DMS79 (cell line): ENCODE measurements at places on chromosomes 4 and X.

DNA sequence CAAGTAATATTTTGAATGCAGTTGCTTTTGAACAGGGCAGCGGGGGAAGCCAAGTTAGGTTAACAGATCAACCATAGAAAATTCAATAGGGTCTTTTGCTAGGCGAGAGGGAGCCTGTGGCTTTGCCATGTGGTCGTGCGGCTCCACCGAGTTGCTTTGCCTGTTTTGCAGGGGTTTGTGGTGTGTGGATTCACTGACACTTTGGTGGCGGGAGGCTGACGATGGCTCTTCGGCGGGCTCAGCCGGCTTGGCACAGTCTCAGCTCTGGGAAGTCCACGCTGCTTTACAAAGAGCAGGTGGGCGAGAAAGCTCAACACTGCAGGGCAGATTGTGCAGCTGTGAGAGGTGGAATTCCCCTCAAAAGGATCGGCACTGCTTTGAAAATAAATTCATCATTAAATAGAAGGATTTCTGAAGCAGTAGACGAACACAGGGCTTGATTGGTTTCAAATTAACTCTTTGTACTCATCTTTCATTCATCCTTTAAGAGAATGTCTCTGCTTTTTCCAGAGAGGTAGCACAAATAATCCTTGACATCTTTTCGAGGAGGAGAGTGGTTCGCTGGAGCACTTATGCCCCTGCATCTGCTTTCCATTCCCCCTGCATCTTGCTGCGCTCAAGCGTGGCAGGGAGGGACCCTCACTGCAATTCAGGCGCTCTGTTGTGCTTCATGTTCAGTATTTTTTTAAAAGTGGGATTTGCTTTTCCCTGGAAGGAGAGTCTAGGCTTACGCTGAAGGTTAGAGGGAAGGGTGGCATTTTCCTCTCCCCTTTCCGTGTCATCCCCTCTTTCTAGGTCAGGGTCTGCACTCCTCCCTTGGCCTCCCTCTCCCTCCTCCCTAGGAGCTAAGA lies 201.8 kb upstream of the LEF1 start:
- DNase-seq = peak; percentile 16

GRCh38 chrX:63764946-63765345 lies 20.1 kb downstream of the ARHGEF9 start:
- no peak for DNase-seq

DNA sequence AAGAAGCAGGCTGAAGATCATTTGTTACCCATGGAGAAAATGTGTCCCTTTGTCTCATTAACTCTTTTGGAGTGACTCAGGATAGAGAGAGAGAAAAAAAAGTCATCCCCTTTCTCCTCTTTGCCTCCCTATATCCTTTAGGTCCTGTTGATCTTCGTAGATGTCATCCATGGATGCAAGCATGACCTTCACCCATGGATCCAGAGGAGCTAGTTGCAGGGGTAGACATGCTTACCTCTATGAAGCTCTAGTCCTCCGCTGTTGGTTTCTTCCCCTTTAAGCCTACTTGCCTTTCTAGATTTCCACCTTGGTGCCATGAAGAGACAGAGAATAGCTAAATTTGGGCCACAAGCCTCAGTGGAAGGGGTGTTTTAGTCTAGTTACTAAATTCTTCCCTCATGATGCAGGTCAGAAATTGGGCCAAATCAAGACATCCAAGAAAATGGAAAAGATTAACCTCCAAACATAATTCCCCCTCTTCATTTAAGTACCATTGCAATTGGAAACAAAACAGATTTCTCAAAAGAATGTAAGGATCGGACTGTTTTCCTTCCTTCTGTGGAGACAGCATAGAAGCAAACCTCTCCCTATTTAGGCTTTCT lies 178.4 kb downstream of the TECRL start:
- no peak for DNase-seq

GRCh38 chrX:1521459-1521956 lies 15.5 kb downstream of the P2RY8 start:
- DNase-seq = no peak

DNA sequence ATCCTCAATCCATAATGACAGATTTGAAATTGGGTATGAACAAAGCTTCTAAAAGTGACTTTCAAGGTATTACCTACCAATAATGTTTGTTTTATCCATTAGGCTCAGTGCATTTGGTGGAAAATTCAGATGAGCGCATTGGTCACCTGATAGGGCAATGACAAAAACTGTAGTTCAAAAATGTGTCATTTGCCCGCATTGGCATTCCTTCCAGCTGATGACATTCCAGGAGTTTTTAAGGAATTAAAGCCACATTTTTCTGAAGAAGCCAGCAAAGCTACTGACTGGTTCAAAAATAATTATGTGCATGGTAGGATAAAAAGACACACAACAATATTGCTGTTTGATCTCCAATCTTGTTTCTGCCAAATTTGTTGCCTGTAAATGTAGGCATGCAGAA lies 473.4 kb upstream of the CPEB2 start:
- DNase-seq = no peak

DNA sequence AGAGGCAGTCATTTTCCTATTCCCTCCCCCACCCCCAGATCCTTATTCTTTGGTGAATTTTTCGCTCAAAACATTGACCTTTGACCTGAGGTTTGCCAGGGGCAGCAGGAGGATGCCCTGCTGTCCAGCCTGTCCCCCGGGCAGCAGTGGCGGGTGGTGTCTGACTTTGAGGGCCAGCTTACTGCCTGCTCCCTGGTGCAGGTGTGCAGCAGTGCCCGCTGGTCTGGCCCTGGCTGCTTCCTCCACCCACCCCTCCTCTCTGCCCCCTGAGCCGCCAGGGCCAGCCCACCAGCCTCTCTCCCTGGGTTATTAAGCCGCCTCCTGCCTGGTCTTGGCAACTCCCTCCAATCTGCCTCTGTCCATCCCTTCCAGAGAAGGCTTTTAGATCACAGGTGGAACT lies 40.8 kb upstream of the GRPEL1 start:
- DNase-seq = no peak

GRCh38 chr4:112145790-112146501 lies 692 bp downstream of the FAM241A start:
- no peak for DNase-seq

- DNase-seq = no peak
These were observed 25.3 kb upstream of the S100P start for GRCh38 chr4:6668391-6668790.

DNA sequence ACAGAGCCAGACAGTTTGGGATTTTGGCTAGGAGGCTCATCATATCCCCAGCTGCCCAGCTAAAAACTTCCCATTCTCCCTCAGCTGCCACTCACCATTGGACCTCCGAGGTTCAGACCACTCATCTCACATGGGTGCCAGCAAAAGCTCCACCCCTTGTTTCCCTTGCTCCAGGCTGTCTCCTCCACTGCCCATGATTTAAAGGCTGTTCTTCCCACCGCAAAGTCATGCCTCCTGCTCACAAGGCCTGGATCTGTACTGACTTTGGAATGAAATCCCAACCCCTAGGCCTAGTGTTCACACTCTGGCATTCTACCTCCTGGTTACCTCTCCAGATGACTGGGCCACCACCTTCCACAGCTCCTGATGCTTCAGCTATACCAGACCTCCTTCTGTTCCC lies 142.2 kb upstream of the EOLA2 start:
- DNase-seq = no peak

DNA sequence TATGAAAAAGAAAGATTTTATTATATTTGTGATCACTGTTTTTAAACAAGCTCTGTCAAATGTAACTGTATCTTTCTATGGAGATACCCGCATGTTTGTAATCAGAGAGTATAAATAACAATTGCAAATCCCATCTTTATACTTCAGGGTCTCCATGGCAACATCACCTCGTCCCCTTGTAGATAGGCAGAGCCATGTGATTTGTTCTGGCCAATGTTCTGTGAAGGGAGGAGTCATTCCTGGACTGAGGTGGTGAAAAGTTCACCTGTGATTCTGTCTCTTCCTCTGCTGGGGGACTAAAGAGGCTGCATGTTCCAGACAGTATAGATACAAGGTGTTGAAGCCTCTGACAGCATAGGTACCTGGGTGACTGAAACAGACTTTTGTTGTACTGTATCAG lies 45.6 kb upstream of the MED14 start:
- no peak for DNase-seq

- DNase-seq = peak; percentile 14
These were observed 1.1 kb upstream of the RAP1GDS1 start for GRCh38 chr4:98260047-98260578.

GRCh38 chr4:181863856-181864255 lies 379.3 kb upstream of the TENM3 start:
- no peak for DNase-seq

DNA sequence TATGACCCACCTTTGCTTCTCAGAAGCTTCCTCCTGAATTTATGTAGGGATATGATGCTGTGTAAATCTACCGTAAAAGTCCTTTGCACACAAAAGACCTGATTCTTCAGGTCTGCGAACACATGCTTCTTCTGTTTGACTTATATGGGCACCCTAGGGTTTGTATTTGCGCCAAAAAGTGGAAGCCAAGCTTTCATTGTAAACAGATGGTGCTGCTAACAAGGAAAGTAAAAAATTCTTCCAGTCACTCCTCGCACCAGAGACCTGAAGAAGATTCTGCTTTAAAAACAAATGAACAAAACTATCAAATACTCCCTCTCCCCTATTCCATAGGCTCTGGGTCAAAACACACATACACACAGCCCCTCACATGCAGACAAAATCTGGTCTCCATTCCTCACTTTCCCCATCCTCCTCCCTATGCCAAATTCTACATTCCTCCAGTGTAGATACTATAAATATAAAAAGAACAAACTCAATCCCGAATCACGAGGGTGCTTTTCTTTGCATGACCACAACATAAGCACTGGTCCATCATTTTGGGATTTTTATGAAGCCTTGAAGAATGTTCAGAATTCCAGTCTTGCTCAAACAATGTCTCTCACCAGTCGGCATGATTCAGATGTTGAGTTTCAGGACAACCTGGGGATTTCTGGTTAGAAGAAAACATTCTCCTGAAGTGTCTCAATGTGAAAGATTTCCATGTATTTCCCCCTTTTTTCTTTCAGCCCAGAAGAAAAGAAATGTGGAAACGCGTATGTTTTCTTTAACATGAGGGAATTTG lies 125.1 kb downstream of the PALLD start:
- no peak for DNase-seq

DNA sequence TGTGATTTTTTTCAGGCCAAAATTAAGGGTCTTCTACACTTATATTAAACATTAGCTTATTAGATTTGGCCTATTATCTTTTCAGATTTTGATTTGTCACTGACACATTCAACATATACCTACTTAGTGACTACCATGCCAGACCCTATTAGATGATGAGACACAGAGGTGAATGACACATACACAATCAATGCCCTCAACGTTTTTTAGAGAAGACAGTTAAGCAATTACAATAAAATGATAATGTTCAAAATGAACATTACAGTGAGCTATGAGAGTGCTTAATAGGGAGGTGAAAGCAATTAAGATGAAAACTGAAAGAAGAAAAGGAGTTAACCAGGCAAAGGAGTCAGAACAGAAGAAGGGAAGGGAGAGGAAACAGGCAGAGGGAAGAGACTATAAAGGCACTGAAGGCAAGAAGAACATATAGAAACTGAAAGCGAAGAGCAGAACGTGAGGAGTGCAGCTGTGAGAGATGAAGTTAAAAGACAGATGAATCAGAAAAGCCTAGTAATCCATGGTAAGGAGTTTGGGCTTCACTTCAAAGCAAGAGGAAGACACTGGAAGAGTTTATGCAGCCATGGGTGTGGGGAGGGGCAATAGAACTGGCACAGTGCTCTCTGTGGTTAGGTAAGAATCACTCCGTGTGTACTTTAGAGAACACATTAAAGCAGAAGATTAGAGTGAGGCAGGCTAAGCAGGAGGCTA lies 119.0 kb downstream of the REELD1 start:
- DNase-seq = peak; percentile 15

DNA sequence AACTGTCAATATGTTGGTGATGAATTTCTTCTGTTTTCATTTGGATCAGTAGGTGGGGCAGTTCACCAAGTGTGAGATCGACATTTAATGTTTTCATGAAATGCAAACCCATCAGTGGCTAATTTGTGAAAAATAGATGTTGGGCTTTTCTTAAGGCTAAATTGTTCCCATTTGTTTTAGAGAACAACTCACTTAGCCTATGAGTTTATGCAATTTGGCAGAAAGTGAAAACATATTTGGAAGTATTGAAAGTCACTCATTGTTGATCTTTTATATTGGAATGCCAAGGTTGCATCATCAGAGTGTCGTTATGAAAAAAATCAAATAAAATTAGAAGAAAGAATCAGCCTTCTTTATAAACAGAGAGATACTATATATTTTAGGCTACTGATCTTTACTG lies 132.4 kb downstream of the RPA4 start:
- no peak for DNase-seq

GRCh38 chrX:8726031-8726652 lies 5.8 kb downstream of the ANOS1 start:
- DNase-seq = peak; percentile 69

DNA sequence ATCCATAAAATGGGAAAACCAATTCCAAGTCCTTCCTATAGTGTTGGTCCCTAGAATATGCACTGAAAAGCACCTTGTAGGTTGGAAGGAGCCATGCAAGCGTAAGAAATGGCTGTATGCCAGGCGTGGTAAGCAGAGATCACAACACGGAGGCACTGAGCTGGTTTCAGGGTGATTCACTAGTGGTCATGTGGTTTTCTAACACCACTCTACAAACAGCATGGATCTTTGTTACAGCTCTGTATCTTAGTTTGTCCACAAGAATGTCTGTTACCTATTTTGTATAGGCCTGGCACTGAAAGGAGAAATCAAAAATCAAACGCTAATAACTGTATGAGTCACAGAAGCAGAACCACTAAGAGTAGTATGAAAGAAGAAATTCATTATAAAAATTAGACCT lies 71.9 kb downstream of the MAGEB17 start:
- no peak for DNase-seq

DNA sequence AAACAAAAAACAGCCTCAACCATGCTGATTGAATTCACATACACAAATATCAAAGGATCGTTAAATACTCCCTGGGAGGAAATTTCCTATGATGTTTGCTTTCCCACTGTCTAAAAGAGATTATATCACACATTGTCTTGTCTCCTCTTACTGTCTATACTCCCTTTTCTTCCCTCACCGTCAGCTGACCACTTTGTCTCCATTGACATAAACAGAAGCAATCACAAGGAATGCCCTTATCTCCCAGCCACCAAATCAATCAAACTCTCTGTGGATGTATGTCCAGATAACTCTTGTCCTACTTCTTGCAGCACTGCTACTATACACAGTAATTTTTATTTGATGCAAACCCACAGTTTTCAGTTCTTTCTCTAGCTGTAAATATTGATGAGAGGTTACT lies 12.2 kb upstream of the NUDT9 start:
- no peak for DNase-seq

DNA sequence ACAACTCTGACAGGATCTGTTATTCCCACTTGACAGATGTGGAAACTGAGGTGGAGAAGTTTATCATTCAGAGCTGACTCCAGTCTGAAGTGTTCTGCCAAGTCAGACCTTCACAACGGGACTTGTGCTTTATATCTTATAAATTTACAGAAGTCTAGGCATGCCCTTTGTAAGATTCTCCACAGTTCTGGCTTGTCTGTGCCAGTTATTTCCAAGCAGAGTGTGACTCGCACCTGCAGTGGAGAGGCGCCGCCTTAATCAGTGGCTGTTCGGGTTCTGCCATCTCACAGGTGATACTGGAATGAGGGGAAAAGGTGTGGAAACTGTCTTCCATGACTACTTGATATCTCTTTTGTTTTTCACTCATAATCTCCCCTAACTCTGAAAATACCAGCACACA lies 63.2 kb downstream of the CPEB2 start:
- no peak for DNase-seq

GRCh38 chr4:7867191-7867590 lies 72.5 kb downstream of the AFAP1 start:
- DNase-seq = no peak
